ENCODE measurements at places on chromosomes 5 and 9.

- no peak for DNase-seq
These were observed 12.0 kb downstream of the FRMD3 start for GRCh38 chr9:83526211-83526610.

GRCh38 chr9:135103001-135103446 is 15.6 kb downstream of the OLFM1 start:
- no peak for DNase-seq

GRCh38 chr9:114921171-114921570 is 9.2 kb downstream of the TNFSF8 start:
- no peak for DNase-seq

DNA sequence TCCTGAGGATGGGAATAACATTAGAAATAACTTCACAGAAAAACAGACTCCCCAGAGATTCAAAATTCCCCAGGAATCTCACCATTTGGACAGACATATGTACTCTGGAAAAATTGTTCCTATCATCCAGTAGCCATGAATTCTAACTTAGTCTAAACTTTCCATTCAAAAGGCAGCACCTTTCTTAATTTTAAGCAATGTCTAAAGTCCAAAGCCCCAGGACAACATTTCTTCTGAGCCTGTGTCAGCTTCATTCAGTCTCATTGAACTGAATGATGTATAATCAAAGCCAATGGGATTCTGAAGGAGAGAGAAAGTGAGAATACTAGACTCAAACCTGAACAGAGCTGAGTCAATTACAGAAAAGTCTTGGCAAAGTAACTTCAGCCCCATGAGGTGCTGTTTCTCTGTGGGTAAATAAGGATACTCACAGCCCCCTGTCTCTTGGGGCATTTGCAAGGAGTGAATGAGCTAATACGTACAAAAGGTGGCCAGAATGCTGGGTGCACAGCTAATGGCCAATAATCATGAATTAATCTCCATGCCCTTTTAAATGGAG is 140.6 kb downstream of the SEMA5A start:
- no peak for DNase-seq

GRCh38 chr9:109903515-109904138 is 123.6 kb downstream of the PALM2AKAP2 start:
- peak; percentile 52 for DNase-seq

- DNase-seq: no peak
These were observed 647 bp upstream of the MEGF9 start for GRCh38 chr9:120714846-120715388.

- no peak for DNase-seq
These were observed 182.5 kb downstream of the NTRK2 start for GRCh38 chr9:84851935-84852585.

GRCh38 chr5:14025569-14026286 is 81.2 kb upstream of the DNAH5 start:
- no peak for DNase-seq

DNA sequence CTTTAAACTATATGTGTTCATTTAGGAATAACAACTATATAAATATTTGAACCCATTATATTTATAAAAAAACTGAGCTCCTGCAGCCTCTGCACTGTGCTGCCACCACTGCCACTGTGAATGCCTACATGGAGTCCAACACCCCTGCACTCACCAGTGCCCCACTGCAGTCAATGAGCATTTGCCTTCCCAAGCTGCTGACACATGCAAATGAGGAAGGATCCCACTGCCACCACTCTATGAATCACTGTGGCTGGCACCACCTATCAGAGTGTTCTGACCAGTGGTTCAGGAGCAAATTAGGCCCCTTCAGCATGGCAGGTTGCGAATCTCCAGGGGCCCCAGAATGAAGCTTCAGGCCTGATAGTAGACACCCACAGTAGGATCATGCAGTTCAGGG is 9.1 kb downstream of the IFNA5 start:
- no peak for DNase-seq

GRCh38 chr5:73158313-73158712 is 14.7 kb upstream of the TMEM174 start:
- DNase-seq: no peak

DNA sequence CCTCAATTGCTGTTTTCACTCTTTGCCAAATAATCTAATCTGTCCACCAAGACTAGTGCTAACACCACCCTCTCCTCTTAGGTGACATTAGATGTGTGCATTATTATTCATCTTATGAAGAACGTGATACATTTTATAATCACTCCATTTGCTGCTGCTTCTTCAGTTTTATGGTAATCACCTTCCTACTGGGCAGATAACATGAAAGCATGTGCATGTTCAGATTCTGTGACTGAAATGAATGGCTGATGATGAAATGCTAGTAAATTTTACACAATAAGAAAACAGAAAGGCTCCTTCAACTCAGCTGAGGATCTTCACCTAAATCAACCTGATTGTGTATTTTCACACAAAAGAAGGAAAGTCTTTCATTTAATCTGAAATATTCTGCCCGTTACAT is 577.6 kb downstream of the CSNK1G3 start:
- DNase-seq: no peak

DNA sequence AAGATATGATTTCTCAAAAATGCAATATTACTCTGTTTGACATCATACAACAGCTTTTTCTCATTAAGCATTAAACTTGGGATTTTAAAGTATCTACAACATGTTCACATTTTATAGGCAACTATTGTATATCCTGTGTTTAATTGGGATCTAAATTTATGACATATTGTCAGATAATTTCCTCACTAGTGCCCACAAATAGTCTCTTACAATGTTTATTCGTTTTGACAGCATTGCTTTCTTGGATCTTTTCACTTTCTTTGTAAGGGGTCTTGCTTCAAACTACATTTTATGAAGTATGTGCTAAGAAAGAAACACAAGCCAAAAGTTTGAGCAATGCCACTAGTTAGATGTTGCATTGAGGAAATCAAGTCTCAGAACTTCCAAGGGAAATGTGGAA is 285.1 kb downstream of the TMEM167A start:
- DNase-seq: no peak

GRCh38 chr9:99118782-99119466 is 14.0 kb downstream of the TGFBR1 start:
- peak; percentile 72 for DNase-seq

DNA sequence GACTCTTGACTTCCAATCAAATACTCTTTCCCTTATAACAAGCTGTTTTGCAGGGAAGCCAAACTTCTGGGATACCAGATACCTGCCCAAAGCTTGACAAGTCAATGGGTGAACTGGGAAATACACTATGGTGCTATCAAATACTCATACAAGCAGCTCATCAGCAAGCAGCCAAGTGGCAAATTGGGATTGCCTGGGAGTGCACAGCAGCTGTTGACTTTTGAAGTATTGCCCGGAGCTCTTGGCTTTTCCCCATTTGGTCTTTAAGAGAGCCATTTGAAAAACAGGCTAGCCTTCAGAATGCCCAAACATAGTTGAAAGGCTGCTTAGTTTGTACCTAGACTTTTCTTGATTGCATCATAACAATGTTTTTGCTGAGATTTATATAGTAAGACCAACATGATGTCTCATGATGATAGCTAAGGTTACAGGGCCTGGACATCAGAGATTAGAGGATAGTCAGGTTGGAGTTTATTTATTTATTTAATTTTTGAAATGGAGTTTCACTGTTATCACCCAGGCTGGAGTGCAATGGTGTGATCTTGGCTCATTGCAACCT is 210.1 kb upstream of the ZNF608 start:
- no peak for DNase-seq

DNA sequence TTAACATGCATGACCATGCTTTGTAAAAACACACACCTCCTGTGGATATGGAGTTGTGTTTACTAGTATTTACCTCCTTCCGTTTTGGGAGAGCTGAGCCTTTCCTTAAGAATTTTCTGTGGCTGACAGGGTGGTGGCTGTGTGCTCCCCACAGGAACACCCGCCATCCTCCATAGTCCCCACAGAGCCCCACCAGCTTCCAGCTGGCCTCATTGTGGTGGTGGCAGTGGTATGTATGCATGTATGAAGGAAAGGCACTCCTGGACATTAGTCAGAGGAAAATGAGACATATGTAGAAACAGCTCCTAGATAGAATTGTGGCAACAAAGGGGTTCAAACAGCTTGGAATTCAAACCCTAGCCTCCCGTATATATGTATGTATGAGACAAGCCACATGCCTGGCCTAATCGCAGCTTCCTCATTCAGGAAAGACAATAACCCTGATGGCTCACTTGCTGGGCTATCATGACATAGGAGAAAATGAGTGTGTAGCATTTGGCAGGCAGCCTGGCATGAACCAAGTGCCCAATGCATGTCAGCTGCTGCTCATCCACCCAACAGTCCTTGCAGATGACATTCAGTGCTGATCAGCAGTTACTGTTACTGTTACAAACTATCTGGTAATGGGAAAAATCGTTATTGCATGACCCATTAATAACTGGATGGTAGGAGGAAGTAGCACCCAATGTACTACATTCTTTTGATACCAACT is 459.7 kb downstream of the EBF1 start:
- DNase-seq: no peak

- DNase-seq: no peak
These were observed 328.3 kb downstream of the TMEM167A start for GRCh38 chr5:82748688-82749460.

- DNase-seq: peak; percentile 8
These were observed 138.6 kb upstream of the SPEF2 start for GRCh38 chr5:35478856-35479682.

GRCh38 chr5:18961234-18961633 is 1026.8 kb downstream of the CDH18 start:
- no peak for DNase-seq

GRCh38 chr5:123278284-123278683 is 144.9 kb downstream of the CEP120 start:
- no peak for DNase-seq

GRCh38 chr5:109610581-109610980 is 79.1 kb upstream of the MAN2A1 start:
- no peak for DNase-seq

GRCh38 chr5:153342487-153342886 is 148.0 kb upstream of the GRIA1 start:
- no peak for DNase-seq

DNA sequence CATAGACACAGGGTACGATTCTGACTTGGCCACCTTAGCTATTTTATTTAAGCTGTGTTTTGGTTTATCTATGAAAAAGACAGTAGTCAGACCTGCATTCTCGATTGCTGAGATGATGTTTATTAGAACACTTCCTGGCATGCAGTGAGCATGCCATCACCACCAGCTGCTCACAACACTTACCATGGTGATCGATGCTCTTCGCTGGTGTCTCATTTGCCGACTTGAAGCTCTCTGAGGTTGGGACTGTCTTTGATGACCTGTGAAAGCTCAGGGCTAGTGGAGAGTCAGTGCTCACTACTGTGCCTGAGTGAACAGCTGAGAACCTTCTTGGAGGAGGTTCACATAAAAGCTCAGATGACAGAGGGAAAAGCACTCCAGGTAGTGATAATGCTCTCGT is 4.4 kb upstream of the C9orf153 start:
- no peak for DNase-seq

DNA sequence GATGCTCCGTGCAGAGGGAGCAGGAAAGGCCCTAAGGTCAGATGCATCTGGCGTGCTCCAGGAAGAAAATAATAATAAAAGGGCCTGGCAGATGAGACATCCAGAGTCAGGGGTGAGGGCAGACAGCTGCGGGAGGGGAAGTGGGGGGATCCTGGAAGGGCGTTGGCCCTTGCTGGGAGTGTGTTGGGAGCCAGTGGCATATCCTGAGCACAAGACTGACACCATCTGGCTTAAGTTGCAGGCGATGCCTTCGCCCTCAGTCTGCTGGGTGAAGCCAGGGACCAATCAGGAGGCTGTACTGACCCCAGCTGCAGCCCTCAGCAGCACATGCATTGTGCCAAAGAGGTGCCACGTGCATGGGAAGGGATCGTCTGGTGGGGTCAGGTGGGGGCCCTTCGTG is 3.8 kb downstream of the OR2V2 start:
- DNase-seq: no peak

GRCh38 chr5:34005211-34005610 is 2.6 kb downstream of the AMACR start:
- DNase-seq: no peak

GRCh38 chr5:40428126-40428525 is 251.6 kb upstream of the PTGER4 start:
- DNase-seq: no peak
